T-helper 17 cell (primary cell): ENCODE measurements at places on chromosomes 3 and 15.

GRCh38 chr3:121951291-121951919 is 57.2 kb downstream of the SLC15A2 start:
- DNase-seq = no peak

DNA sequence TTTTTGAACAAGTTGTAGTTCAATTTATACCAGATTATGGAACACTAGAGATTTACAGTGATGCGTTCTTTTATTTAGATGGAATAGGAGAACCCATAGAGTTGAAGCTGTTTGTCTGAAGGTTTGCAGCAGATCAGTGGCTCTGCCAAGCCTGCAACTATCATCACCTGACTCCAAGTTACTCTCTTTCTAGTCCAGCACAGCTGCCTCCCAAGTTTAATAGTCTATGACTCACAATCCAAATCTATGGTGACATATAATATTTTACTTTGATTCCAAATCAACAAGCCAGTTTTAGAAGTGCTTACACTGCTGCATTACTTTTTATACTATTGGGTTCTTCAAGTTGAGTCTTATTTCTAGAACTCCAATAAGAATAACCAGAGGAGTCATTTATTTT is 400.4 kb downstream of the LPP start:
- no peak for DNase-seq

- DNase-seq = no peak
These were observed 1.3 kb upstream of the IL16 start for GRCh38 chr15:81195339-81195864.

GRCh38 chr3:10707400-10708215 is 108.4 kb upstream of the SLC6A11 start:
- no peak for DNase-seq

- DNase-seq = no peak
These were observed 181.1 kb downstream of the MYRIP start for GRCh38 chr3:39990532-39990931.

DNA sequence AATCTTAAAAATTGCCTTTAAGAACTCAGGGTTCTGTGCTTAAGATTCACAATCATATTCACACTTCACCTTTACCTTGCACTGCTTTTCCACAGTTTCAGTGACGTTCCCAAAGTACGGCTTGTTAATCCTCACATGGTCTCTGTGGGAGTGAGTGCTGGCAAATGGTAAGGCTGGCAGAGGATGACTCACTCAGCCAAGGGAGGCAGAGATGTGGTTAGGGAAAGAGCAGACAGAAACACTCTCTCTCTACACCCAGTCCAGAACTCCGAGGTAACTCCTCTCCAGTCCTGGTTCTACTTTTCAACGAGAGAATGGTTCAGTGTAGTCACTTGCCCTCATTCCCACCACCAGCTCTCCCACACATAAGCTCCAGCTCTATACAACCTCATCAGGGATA is 33.1 kb downstream of the RASGRP1 start:
- DNase-seq = no peak

GRCh38 chr15:84878504-84878903 is 6.0 kb upstream of the SLC28A1 start:
- peak; percentile 30 for DNase-seq

DNA sequence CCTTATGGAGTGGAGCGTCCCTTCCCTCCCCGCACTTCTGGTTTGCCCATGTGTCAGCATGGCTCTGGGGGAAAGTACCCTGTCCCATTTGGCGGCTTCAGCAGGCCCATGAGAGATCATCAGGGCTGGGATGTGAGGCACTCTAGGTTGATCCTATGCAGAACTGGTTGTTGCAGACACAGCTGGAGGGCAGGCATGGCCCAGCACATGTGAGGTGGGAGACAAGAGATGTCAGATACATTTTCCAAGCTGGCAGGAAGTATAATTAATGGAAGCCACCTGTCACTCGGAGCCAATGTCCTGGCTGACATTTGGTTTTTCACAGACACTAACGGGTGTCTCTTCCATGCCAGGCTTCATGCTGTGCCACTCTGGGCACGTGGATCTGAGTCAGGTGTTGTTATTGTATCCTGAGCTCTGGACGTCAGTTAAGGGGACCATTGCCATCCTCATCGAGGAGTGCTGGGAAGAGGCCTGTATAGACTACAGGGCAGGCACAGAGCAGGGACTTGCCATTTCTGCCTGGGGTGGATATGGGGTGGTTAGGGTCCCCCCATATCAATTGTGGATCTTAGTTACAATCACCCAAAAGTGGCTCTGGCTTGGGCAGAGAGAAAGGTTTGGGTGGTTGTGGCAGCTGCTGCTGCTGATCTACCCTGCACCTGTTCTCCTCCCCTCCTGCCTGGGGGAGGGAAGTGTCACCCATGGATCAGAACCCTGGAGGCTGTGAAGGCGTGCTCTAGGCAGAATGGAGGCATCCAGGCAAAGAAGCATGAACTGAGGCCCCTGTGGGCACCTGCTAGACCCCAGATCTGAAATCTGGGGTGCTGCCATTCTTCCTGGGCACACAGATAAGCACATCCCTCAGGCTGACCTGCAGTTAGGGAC is 140.7 kb downstream of the FBLN2 start:
- DNase-seq = no peak

DNA sequence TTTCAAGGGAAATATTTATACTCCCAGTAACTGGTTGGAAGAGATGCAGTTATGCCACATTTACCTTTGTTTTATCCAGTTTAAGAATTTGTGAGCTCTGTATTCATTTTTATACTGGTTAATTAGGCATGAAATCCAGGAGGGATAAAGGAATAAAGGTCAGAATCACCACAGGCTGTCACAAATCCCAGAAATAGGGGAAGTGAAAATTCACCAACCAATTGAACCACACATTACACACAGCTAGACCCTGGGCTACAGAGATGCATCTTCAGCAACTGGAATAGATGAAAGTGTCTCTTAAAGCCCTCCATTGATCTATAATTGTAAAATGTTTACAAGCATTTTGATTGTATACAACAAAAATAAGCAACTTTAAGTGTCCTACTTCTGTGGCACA is 18.5 kb downstream of the SERPINI1 start:
- DNase-seq = no peak

DNA sequence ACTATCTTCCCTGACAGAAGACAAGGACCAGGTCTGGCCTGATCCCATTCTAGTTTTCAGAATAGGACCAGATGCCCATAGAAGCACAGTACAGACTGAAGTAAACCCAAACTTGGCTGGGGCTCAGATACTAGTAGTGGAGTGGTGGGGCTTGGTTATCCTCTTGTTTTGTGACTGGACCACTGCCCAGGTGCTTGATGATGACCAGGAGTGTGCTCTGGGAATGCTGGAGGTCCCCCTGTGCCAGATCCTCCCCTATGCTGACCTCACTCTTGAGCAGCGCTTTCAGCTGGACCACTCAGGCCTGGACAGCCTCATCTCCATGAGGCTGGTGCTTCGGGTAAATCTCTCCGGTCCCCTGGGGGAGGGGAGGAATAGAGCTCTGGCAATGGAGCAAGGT is 36.3 kb downstream of the ESYT3 start:
- no peak for DNase-seq

DNA sequence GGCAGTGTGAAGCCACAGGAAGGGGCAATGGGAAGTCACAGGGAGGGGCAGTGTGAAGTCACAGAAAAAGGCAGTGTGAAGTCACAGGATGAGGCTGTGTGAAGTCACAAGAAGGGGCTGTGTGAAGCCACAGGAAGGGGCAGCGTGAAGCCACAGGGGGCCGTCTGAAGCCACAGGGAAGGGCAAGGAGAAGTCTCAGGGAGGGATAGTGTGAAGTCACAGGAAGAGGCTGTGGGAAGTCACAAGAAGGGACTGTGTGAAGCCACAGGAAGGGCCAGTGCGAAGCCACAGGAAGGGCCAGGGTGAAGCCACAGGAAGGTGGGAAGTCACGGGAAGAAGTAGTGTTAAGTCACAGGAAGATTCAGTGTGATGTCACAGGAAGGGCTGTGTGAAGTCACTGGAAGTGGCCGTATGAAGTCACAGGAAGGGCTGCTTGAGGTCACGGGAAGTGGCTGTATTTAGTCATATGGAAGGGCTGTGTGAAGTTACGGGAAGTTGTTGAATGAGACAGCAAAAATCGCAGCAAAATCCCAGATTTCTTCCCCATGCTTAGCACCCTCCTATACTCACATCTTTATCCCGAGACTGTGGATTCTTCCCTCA is 38.6 kb downstream of the GASK1A start:
- DNase-seq = no peak

- no peak for DNase-seq
These were observed 18.5 kb downstream of the KBTBD8 start for GRCh38 chr3:67016522-67017080.

GRCh38 chr3:156605686-156606605 is 51.0 kb upstream of the SSR3 start:
- no peak for DNase-seq

DNA sequence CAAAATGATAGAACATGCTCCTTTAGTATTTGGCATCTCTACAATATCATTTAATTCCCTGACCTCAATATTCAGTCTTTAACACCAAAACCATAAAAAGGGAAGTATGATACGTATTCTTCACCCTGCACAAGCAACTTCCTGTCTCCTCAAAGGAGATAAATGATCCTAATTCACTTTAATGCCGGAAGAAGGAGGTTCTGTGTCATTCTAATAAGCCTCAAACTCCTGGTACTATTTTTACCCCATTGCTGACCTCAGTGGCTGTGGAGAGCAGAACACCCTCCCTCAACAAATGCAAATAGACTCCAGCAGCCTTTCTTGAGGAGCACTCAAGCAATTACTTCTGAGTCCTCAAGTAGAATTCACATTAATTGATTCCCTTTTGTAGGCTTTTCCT is 173.3 kb downstream of the TMEM108 start:
- DNase-seq = no peak

DNA sequence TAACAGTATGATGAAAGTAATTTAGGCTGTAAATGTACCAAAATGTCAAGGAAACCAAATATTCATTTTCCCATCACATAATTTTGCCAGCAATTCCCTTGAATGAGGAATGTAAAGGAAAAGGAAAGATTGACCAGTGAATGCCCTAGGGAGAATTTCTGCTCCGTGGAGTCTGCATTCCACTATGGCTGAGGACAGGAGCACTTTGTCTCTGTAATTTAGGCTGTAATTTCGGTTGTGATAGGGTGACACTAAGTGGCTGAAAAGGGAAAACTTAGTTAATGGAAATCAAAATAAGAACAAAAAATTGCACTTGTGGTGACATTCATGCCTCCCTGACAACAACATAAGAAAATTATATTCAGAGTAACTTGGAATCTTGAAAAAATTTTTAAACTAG is 8.3 kb upstream of the TMEM207 start:
- DNase-seq = no peak

GRCh38 chr3:139302084-139302800 is 41.6 kb upstream of the MRPS22 start:
- no peak for DNase-seq

GRCh38 chr3:5055357-5056110 is 66.6 kb upstream of the ARL8B start:
- DNase-seq = no peak

GRCh38 chr3:11206316-11206715 is 52.0 kb downstream of the HRH1 start:
- DNase-seq = no peak

- no peak for DNase-seq
These were observed 10.7 kb downstream of the CEP63 start for GRCh38 chr3:134496471-134497071.

DNA sequence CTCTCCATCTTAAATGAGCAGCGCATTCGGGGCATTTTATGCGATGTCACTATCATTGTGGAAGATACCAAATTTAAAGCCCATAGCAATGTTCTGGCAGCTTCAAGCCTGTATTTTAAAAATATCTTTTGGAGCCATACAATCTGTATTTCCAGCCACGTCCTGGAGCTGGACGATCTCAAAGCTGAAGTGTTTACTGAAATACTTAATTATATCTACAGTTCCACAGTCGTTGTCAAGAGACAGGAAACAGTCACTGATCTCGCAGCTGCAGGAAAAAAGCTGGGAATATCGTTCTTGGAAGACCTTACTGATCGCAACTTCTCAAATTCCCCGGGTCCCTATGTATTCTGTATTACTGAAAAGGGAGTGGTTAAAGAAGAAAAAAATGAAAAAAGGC is 44.4 kb upstream of the RASA2 start:
- DNase-seq = no peak

GRCh38 chr15:80997692-80998091 is 3.0 kb upstream of the TLNRD1 start:
- DNase-seq = no peak

DNA sequence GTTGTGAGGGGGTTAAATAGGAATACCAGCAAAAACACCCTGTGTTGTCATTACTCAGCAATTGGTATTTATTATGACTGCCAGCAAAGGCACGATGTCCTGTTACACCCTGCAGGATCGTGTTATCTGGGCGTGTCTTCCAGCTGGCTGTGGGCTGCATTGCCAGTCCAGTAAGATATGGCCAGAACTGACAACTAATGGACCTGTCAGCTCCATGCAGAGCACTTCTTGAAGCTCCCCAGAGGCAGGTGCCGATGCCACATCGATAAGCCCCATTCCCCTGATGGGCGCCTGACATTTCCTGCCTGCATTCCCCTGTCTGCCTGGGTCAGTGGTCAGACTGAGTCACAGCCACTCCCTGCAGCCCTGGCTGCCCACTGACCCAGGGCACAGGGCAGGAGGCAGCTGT is 79.7 kb upstream of the RASGRF1 start:
- DNase-seq = no peak

DNA sequence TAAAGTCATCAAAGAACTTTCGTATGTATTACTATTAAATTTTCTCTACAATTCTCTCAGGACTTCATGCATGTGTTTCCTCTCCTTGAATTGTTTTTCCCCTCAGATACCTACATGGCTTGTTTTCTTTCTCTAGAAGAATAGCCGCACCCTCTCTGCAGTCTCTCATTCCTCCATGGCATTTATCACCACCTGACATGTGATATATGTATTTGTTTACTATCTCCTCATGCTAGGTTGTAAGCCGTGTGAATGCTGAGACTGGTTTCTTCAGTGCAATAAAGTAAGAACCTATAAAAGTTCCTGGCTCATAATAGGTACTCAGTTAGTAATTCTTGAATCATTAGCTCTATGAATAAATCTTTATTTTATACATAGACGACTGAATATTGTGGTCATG is 149.2 kb downstream of the CNTN4 start:
- DNase-seq = no peak

DNA sequence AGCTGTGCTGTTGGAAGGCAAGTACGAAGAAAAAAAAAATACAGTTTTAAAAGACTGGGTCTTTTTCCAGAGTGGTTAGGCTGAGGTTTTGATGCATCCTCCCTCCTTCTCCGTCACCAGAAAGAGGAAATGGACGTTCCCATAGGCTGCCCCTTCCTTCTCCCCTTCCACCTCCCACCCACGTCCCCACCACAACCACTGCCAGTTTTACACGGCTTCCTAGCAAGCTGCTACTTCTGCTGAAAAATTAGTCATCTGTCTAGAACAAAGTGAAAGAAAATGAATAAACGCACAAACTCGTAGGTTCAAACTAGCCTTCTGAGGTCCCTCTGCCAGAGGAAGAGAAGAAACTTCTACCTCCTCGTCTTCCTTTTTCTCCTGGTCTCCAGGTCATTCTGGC is 71.6 kb upstream of the RPL35A start:
- DNase-seq = no peak

DNA sequence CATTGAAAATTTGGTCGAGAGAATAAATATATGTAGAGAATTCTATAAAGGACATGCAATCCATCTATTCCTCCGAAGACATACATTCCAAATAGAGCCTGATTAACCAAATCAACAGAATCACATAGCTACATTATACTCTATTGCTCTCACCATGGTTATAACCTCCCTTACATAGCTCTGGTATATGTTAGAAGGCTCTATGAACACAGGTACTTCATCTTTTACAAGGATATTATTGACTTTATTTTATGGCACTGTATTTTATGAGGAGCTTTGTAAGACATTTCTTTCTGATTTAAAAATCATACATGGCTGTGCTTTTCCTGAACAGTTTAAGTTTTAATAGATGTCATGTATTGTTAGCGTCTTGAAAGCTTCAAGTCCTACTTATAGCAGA is 4.8 kb downstream of the IGSF10 start:
- DNase-seq = no peak
